Foreskin keratinocyte (primary cell): ENCODE measurements at places on chromosomes 2 and 18. TPM values are rescaled to one million over a fixed set of nuclear protein-coding genes. Genes with fewer than 3 reads are reported as not detected.

The SERPINB5 gene
- total RNA-seq: 282 and 314 TPM in 2 replicates

The KLHL41 gene
- 0.17 and 0.18 TPM in 2 replicates for total RNA-seq

The ALLC gene
- total RNA-seq: not detected in 2 replicates

The PPP1R7 gene
- total RNA-seq: 60.6 and 69.6 TPM in 2 replicates

The QPCT gene
- total RNA-seq: 5.9 and 6.6 TPM in 2 replicates

The TM4SF20 gene
- not detected in 2 replicates for total RNA-seq

The SLC11A1 gene
- 0.81 and 1.0 TPM in 2 replicates for total RNA-seq

The PDE1A gene
- 0.03 and 0.07 TPM in 2 replicates for total RNA-seq

The FAM228B gene
- total RNA-seq: 1.6 and 3.2 TPM in 2 replicates

The AMER3 gene
- not detected in 2 replicates for total RNA-seq

The NT5C1B gene
- not detected in 2 replicates for total RNA-seq

The MARCO gene
- total RNA-seq: 0.11 and 0.14 TPM in 2 replicates
